ENCODE measurements at places on chromosomes 6 and 20.

- DNase-seq: no peak
Measured at GRCh38 chr6:112291161-112291762, 36.9 kb upstream of the LAMA4 start.

DNA sequence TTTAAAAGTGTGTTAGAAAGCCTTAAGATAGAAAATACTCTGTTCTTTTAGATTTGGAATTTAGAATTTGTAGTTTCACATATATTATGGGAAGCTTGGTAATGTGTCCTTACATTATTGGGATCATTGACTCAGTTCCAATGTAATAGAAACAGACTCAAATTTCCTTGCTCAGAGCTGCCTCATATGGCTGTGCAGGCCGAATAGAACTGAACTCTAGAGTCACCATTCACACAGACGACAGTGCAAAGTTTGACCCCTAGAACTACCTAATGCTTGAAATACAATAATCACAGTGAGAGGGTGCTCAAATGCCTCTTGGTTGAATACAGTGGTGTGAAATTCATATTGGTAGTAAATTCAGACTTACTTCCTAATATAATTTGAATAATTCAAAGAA, 482.7 kb upstream of the CITED2 start:
- no peak for DNase-seq

DNA sequence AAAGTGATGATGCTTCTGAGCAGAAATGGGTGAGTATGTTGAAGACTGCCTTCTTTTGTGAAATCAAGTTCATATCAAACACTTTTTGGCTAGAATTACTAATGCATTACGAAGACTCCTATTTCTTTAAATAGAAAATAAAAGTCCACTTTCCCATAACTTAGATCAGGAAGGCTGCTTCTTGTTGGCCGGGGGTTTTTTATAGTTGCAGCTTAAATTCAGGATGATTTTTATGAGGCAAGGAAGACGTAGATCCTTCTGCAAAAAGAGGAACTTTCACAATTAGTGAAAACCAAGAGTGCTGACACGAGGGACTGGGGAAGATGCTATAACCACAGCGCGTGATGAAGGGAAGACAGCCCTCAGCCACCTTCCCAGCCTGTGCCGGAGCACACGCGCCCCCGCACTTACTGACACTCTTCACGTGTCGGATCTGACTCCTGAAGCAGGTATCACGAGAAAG, 206.1 kb upstream of the PRDM1 start:
- DNase-seq: no peak

DNA sequence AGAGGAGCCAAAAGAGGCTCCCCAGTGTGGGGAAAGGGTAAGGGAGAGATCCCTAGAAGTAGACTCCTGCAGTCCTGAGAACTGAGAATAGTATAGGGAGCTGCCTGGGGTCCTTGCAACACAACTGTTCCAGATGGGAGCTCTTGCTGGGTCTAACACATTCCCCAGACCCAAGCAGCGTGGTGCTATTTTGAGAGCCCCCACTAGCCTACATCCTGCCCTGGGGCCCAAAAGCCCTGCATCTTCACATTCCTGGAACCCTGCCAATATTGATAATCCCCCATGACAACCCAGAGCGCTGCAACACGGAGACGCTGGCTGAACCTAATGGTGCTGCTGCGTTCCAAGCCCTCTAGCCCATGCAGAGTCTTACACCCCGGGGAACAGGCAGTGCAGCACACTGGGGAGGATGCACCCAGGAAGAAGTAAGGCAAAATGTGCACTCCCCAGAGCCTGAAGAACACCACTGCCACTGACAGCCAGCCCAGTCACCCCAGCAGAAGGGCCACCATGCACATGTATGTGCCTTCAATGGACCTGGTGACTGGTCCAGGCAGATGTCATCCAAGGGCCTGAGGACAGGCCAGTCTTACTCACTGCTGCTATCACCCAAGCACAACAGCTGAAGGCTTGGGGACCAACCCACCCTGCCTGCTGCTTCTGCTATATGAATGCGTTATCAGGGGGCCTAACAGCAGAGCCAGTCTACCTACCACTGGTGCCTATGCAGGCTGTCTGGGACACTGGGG, 7.0 kb upstream of the RNF217 start:
- no peak for DNase-seq

DNA sequence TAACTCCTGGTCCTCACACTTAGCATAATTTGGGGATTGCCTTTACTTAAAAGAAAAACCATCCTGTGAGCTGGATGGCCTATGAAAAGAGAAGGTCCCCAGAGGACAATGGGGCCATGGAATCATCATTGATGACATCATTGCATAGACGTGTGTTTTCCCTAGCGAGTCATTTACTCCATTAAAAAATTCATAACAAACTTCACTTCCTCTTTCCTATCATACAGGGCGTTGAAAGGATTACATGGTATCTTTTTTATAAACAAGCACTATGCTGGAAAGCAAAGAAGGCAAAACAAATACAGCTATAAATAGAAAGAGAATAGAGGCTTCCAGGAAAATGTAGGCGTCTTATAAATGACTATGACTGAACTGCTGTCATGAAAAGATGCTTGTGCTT, 11.3 kb upstream of the COL12A1 start:
- DNase-seq: no peak

DNA sequence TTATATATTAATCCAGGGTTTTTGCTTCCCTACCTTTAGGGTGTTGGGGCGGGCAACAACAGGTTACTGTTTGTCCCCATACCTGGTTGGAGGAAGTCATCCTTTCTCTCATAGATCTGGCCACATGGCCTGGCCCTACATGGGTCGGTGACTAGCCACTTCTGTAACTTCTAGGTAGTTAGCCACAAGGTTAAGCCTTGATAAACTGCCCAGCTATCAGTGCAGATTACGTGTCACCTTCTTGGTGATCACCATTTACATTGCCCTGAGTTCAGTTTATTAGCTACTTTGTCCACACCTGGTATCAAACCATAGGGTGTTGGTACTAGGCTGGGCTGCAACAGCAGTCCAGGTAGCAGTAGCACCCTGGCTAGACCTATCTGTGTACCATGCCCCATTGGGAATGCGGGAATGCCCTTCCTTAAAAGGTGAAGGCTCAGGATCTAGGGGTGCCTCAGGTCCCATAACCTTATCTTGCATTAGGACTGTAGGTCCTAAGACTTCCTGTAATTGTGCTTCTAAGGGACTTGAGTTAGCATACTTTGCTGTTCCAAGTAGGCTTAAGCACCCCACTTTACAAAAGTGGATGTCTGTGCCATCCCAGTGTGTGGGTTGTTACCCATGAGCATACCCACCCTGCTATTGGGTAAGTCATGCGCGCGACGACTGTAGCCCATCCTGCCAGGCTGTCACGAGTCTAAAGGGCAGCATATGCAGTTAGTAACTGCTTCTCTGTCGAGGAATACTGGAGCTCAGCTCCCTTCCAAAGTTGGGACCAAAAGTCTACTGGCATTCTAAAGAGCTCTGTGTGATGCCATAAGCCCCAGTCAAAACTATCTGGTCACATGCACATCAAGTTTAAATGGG, 5.2 kb downstream of the ZKSCAN3 start:
- DNase-seq: no peak

DNA sequence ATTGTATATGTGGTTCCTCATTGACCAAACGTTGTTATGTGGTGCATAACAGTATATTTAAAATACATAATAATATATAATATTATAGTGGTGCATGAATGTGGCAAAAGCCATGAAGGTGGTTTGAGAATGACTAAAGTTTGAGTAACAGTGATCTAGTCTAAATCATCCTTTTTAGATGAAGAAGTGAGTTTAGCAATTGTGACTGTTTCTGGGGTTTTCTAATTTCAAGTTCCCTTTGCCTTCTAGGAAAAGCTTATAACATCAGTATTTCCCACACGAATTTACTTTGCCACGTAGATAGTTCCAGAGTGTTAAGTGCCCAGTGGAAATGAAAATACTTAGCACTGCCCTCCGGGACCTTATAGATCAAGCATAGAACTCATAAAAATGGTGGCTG, 40.9 kb downstream of the ARFGEF2 start:
- DNase-seq: no peak

Data from activated T-helper 9 cell treated with anti-CD3 and anti-CD28 coated beads, Interleukin-2, amount 50 U/mL, for 16 hours (primary cell).